ENCODE measurements at places on chromosomes 3 and 15. TPM values are rescaled to one million over a fixed set of nuclear protein-coding genes. Genes with fewer than 3 reads are reported as not detected.

- no peak for DNase-seq
Measured at GRCh38 chr3:9906480-9906879, 3.8 kb downstream of the IL17RE start.

DNA sequence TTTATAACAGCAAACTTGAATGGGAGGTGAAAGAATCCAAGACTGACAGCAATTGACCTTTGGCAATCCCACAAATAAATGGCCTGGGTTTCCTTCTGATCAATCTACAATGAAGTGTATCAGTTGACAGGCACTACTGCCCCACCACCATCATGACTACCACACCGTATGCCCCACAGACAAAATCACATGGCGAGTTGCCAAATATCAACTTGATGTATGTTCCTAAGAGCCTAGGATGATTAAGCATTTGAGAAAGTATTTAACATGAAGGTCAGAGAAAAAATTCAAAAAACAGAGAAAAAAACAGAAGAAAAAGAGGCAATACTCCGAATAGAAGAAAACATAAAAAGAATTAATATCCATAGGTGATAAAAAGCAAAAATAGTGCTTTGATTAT, 215.9 kb upstream of the STAC start:
- DNase-seq: no peak

GRCh38 chr3:104257486-104257885, 1109.2 kb upstream of the ALCAM start:
- DNase-seq: no peak

DNA sequence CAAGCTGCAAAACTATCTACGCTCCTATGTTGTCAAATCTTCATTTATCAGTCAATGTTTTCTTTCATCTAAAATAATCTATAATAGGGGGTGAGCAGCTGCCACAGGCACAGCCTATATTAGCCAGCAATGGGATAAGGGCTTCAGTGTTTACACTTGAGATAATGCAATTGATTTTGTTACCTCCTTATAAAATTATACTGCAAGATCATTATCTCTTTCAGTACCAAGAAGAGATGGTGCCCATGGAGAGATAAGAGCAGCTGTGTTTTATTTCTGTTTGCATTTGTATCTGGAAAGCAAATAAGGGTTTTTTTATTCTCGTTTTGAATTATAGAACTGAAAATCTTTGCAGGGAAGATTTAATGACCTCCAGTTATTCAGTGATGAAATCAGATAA, 68.9 kb downstream of the PLD1 start:
- DNase-seq: no peak

GRCh38 chr15:47333734-47334133, 383.6 kb upstream of the SEMA6D start:
- no peak for DNase-seq

GRCh38 chr3:11643201-11643603, 513 bp downstream of the VGLL4 start:
- peak; percentile 51 for DNase-seq

DNA sequence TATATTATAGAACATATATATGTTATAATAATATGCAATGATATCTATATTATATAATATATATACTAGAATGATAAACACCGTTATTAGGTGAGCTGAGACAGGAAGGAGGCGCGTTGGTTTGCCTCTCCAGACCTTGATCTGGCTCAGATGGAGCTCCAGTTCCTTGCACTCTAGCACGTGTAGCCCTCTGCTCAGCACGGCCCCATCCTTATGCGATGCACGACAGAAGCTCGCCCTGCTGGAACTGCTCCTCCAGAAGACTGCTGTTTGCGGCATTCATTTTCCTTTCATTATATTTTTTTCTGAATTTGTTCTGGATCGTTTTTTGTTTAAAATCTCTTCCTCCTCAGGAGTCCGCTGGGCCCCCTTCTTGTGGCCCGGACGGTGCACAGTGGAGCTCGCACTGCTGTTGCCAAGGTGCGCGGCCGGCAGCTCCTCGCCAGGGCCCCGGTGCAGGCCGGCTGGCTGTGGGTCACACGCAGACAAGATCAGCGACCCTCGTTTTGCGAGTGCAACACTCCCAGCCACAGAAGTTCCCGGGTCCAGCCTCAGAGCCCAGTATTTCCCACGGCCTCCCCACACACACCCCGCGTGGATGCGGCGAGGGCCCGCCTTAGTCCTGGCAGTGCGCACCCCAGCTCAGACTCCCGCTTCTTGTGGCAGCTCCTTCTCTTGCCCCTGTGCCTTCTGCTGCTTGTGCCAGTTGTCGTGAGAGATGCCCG, 112.2 kb downstream of the CHL1 start:
- no peak for DNase-seq

GRCh38 chr3:128435058-128435457, 31.6 kb downstream of the DNAJB8 start:
- no peak for DNase-seq

- no peak for DNase-seq
Measured at GRCh38 chr3:187992609-187993008, 161.3 kb upstream of the LPP start.

DNA sequence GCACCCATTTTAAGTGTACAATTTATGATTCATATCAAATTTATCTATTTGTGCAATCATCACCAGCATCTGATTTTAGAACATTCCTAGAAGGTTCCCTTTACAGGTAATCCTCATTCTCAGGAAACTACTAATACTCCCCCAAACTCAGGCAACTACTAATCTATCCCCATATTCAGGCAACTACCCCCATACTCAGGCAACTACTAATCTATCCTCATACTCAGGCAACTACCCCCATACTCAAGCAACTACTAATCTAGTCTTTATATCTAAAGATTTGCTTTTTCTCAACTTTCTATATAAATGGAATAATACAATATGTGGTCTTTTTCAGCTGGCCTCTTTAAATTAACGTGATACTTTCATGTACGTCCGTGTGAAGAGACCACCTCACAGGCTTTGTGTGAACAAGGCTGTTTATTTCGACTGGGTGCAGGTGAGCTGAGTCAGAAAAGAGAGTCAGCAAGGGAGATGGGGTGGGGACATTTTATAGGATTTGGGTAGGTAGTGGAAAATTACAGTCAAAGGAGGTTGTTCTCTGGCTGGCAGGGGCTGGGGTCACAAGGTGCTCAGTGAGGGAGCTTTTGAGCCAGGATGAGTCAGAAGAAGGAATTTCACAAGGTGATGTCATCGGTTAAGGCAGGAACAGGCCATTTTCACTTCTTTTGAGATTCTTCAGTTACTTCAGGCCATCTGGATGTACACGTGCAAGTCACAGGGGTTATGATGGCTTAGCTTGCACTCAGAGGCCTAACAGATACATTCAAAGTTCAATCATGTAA, 1444.5 kb upstream of the CADM2 start:
- DNase-seq: no peak

DNA sequence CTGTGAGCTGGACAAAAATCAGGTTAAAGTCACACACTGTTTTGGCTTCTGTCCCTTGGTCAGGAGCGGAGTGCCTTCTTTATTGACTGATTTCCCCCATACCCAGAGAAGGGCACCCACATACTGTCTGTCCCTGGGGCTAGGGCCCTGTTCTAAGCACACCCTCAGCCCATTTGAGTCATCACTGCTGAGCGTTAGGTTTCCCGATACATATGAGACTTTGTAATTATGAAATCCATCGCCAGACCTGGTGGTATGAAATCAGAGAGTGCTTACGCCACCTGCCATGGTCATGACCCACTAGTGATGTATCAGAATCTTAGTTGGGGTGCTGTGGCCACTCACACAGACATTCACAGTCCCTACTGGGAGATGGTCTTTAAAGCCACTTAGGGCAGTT, 96.8 kb downstream of the CHDH start:
- DNase-seq: no peak

- peak; percentile 85 for DNase-seq
Measured at GRCh38 chr3:150079029-150079739, 108.5 kb upstream of the PFN2 start.

- DNase-seq: no peak
Measured at GRCh38 chr15:57657619-57658018, 48.9 kb upstream of the POLR2M start.

- DNase-seq: peak; percentile 95
Measured at GRCh38 chr3:4983739-4984510, 4.7 kb downstream of the BHLHE40 start.

GRCh38 chr15:62298811-62299210, 133.7 kb upstream of the C2CD4B start:
- no peak for DNase-seq

DNA sequence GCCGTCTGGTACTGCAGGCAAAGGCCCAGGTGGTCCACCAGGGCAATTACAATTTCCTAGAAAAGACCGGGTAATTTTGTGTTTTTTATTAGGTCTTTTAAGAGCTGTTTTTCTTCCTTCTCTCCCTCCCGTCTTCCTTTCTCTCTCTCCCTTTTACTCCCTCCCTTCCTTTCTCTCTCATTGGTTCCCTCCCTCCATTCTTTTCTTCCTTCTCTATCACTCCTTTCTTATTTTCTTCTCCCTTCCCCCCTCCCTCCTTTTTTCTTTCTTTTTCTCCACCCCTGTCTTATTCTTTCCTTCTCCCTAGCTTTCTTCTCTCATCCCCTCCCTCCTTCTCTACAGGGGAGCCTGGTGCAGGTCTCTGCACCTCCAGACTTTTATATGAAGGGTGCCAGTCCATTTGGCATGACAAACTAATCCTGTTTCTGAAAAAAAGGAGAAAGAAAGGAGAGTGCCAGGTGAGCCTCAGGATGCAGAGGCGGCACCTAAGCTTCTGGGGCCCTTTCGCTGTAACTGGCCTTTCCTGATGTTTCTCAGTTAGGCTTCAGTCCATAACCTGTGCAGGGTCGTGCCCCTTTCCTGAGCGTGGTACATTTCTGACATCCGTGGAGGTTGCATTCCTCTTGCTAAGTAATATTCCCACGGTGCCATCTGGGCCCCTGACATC, 9.1 kb upstream of the ONECUT1 start:
- no peak for DNase-seq

DNA sequence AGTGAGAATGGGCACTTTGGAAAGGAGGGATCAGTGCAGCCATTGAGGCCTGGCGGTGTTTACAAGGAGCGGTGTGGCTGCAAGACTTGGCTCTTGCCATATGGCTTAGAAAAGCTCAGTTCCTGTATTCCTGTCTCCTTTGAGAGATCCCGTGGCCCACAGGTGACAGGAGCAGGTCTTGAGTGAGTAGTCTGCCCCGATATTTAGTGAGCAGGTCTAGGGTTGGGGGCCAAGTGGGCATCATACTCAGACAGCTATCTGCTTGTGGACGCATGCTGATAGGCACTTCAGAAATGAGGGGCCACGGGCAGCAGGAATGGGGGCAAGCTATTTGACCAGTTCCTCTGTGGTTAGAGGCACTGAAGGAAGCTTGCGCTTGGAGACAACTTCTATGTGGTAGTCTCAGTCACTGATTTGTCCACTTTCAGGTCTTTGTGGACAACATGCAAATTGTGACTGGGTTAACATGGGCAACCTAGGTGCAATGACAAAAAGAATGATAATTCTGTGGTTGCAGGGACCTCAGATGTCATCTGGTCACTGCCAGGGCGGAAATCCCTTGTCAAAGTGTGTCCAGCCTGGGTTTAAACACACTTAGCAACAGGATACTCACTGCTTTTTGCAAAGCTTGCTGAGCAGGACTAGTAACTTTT, 1.1 kb downstream of the TMED3 start:
- DNase-seq: no peak

DNA sequence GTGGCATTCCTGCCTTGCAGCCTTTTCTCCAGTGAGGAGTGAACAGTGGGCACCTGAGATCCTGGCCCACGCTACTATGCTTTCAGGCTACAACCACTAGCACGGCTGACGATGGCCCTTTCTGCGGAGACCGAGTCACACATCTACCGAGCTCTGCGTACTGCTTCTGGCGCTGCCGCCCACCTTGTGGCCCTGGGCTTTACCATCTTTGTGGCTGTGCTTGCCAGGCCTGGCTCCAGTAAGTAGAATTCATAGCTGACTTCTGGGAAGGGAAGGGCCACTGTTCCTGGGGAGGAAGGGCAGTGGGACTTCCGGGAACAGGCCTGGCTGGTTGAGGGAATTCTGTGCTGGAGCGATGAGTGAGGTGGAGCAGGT, 648 bp downstream of the CYB561D2 start:
- no peak for DNase-seq

DNA sequence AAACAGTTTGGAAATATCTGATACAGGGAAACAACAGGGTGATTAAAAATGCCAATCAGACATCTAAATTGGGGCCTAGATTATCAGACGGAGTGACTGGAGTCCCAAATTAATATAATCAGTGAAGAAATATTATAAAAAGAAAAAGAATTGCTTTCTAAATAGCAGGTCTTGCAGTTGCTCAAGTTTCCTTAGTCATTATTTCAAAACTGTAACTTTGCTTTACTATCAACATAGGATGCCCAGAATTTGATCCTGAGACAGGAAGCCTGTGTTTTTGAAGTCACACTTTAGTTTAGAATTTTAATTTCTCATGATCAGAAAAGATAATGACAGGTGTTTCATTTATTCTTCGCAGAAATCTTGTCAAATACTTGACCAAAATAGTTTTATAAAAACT, 105.9 kb downstream of the IL1RAP start:
- DNase-seq: no peak

DNA sequence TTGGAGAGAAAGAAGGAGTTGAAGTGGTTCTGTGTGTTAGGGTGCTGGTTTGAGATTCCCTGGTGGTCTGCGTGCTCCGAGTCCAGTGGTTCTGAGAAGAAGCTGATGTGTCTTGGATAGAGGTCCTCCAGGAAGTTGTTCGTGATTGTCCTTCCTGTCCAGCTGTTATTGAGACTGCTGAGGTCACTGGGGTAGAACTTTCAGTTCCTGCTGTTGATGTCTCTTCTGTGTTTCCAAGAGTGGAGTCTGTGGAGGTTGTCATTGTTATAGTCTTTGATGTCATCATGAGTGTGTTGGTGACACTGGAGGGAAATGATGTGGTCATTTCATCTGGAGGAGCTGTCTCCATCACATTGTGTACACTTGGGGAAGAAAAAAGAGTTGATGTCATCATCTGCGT, 20.8 kb downstream of the MUC4 start:
- DNase-seq: no peak

DNA sequence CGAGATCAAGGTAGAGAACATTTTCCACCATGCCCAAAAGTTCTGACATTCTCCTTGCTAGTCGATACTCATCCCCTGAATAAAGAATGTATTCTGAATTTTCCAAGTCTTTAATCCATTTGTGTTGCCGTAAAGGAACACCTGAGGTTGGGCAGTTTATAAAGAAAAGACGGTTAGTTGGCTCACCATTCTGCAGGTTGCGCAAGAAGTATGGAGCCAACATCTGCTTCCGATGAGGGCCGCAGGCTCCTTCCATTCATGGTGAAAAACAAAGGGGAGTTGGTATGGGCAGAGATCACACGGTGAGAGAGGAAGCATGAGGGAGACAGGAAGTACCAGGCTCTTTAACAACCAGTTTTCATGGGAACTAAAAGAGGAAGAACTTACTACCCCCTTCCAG, 121.2 kb downstream of the DCLK3 start:
- DNase-seq: no peak

- peak; percentile 62 for DNase-seq
Measured at GRCh38 chr3:122975163-122975923, 52.2 kb downstream of the SEMA5B start.

TTC21A gene
- total RNA-seq: 3.9 TPM

TMC3 gene
- total RNA-seq: not detected

ADIPOQ gene
- not detected for total RNA-seq

PHC3 gene
- 37.0 TPM for total RNA-seq

SGO1 gene
- total RNA-seq: 7.8 TPM

SLC12A1 gene
- not detected for total RNA-seq

SLC27A2 gene
- total RNA-seq: under 0.01 TPM

SHF gene
- total RNA-seq: 2.6 TPM

CEMIP gene
- total RNA-seq: 131 TPM

XCR1 gene
- not detected for total RNA-seq

HESX1 gene
- not detected for total RNA-seq

GMNC gene
- total RNA-seq: 0.97 TPM

LRRIQ4 gene
- total RNA-seq: not detected

Measured in fibroblast of villous mesenchyme (primary cell).